ENCODE measurements at places on chromosomes 2 and 18. TPM values are rescaled to one million over a fixed set of nuclear protein-coding genes. Genes with fewer than 3 reads are reported as not detected.

The NFATC1 gene
- 52.6 TPM for total RNA-seq

DNA sequence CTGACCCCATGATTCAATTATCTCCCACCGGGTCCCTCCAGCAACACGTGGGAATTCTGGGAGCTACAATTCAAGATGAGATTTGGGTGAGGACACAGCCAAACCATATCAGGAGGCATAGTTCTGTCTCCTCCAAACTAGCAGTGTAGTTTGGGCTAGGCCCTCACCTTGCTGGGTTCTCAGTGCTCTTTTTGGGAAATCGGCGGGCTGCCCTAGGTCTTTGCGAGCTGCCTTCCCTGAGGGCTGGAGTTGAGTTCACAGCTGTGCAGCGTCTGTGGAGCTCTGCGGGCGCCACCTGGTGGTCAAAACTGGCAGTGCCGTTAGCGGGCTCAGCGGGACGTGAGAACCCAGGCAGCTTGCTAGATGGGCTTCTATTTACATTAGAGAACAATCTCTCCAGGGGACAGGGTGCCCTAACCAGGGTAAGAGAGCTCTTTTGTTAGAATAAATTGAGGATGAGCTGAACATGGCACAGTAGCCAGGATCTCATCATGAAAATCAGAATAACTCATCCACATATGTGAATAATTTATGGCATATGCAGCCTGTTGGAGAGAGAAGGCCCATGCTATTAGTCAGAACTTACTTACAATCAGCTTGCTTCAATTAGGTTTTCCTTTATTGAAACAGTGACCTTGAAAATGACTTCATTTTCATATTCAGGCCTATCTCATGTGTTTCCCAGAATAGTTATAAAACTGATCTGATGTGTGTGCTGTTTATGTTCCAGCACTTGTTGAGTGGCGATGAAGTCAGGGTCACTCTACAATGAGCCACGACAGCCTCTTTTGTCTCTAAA is 27.4 kb upstream of the YES1 start:
- peaks cover 9% of the 10 kb centered on the region for H3K27me3 ChIP-seq
- DNase-seq: peak; percentile 70
- no peaks in the 10 kb centered on the region for H3K4me1 ChIP-seq
- H3K27ac ChIP-seq: no peak overlapping the region
- no peaks in the 10 kb centered on the region for H3K36me3 ChIP-seq

- no peak for DNase-seq
- H3K27ac ChIP-seq: no peak overlapping the region
- no peak overlapping the region for H3K4me3 ChIP-seq
- no peaks in the 10 kb centered on the region for H3K36me3 ChIP-seq
- H3K4me1 ChIP-seq: no peaks in the 10 kb centered on the region
Measured at GRCh38 chr2:128579825-128580224, 261.2 kb upstream of the HS6ST1 start.

The ANKRD29 gene
- not detected for total RNA-seq

The FSHR gene
- not detected for total RNA-seq

The VWC2L gene
- not detected for total RNA-seq

The MDH1B gene
- not detected for total RNA-seq

DNA sequence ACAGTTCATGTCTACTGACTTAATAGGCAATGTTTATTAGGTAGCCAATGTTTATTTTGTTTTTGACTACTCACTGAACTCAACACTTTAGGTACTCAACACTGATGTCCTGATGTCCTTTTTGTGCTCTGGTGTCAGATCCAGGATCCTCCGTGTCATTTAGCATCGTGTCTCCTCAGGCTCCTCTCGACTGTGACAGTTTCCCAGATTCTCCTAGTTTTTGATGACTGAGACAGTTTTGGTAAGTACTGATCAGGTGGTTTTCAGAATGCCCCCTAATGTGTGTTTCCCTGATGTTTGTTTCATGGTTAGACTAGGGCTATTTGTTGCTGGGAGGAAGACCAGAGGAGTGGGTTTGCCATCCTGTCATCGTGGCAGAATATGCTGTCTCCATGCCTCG is 719.7 kb upstream of the SOX11 start:
- H3K4me3 ChIP-seq: no peak overlapping the region
- no peaks in the 10 kb centered on the region for H3K36me3 ChIP-seq
- no peak for DNase-seq
- H3K27ac ChIP-seq: no peak overlapping the region
- H3K4me1 ChIP-seq: no peaks in the 10 kb centered on the region

DNA sequence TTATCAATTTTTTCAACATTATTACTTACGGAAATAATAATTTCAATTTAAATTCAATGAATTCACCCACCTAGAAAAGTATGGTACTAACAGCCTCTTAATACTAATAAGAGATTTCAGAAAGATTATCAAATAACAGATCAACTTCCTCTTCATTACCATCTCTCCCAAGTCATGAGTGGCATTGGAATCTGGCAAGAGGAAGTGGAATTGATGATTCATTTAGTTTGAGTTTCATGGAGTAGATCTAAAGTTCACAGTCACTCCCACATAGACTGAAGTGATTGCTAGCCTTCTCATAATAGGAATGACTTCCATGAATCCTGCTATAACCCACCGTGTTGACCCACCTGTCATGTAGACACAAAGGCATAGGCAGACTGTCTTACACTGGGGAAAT is 77.7 kb upstream of the WDR75 start:
- no peaks in the 10 kb centered on the region for H3K36me3 ChIP-seq
- no peaks in the 10 kb centered on the region for H3K4me1 ChIP-seq
- DNase-seq: no peak
- H3K27me3 ChIP-seq: no peaks in the 10 kb centered on the region

DNA sequence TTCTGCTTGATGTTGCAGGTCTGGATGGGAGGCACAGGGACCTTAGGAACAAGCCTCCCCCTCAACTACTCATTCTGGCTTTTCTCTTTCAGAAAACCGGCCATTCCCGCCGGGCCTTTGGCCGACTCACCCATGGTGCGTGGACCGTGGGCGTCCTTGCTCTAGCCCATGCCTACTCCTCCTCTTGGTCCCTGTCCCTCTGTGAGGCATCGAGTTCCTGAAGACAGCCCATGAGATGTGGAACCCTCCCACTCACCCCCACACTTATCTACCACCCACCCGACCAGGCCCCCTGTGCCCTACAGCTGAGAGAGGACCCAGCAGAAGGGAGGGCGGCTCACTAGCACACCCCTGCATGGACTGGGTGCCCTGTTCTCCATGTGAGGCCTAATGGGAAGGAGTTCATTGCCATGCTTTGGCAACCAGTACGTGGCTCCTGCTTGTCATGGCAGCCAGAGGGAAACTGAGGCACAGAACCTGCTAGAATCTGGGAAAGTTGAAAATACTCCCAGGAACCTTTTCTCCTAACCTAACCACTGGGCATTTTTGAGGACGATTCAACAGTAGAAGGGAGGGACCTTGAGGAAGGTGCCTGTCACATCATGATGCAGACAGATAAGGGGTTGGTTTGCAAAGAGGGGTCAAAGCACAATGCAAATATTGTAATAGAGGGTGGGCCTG is 8.5 kb downstream of the SPEG start:
- H3K4me1 ChIP-seq: peaks cover 16% of the 10 kb centered on the region
- peaks cover 51% of the 10 kb centered on the region for H3K27me3 ChIP-seq
- no peak for DNase-seq

GRCh38 chr18:48007381-48007780 is 76.9 kb upstream of the SMAD2 start:
- H3K27ac ChIP-seq: no peak overlapping the region
- peaks cover 14% of the 10 kb centered on the region for H3K4me1 ChIP-seq
- peaks cover 46% of the 10 kb centered on the region for H3K27me3 ChIP-seq
- no peak for DNase-seq
- no peak overlapping the region for H3K4me3 ChIP-seq
- no peaks in the 10 kb centered on the region for H3K36me3 ChIP-seq

GRCh38 chr2:237642038-237642734 is 14.8 kb downstream of the LRRFIP1 start:
- DNase-seq: no peak
- no peak overlapping the region for H3K4me3 ChIP-seq
- H3K27me3 ChIP-seq: peaks cover 15% of the 10 kb centered on the region
- H3K4me1 ChIP-seq: no peaks in the 10 kb centered on the region

The SP100 gene
- total RNA-seq: 369 TPM

DNA sequence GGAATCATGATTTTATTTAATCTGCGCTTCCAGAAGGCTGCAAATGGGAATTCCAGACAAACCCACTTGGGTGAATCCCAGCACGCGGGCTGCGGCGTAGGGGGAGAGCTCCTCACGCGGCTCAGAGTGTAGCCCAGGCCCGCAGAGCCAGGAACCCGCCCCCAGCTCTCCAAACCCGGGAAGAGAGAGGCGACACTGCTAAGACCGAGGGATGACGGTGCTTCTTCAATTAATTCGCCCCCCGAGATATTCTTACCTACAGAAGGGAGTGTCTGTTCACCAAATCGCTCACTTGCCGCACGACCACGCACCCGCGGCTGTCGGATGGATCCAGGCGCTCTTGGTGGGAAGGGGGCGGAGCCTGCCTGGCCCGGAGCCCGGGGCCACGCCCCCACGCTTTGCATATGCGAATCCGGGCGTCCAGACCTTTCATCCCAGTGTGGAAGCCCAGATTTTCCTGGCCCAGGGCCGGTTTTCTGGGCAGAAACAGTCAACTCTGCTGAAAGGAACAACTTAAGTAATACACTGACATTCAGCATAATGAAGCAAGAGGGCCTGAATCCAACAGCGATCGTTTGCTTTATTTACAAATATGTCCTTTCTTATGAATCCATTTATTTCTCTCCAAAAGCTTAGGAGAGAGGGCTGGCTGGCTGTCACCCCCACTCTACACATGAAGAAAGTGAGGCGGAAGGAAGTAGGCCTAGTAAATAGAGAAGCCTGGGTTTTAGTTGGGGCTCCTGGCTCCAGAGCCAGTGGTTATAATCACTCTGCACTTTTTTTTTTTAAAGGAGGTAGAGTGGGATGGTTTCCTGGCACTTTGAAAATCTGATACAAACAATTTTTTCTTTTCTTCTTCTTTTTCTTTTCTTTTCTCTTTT is at the start of gene SLC19A3:
Gene SLC19A3 (minus strand): TSS at position 342 of the 881 bp plus-strand sequence. CDS start 15,710 bp downstream, outside the sequence.
- no peak for DNase-seq
- H3K4me3 ChIP-seq: no peak within 1 kb of the TSS
- no peak within 1 kb of the TSS for H3K27ac ChIP-seq
- H3K36me3 ChIP-seq: no peaks in the 10 kb centered on the region

DNA sequence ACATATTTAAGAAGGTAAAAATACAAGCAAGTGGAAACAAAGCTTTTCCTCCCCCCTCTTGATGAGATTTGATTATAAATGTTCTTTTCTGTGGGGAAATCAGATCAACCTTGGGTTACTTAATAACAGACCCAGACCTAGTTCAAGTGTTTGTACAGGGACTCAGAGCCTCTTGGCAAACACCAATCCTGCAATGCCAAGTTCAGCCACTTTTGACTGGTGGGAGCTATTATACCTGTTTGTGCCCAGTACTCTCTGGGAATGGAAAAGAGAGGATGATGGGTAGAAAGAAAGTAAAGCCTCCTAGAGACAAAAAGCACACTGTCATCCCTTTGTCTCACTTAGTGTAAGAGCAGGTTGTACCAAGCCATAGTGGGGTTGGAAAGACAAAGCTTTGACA is 63.8 kb upstream of the EPHA4 start:
- H3K27me3 ChIP-seq: no peaks in the 10 kb centered on the region
- no peak overlapping the region for H3K4me3 ChIP-seq
- H3K27ac ChIP-seq: no peak overlapping the region
- no peaks in the 10 kb centered on the region for H3K4me1 ChIP-seq
- DNase-seq: no peak

The SATB2 gene
- total RNA-seq: 0.34 TPM
